ENCODE measurements at places on chromosomes 7 and 10.

GRCh38 chr10:100282907-100283306, 3.6 kb downstream of the BLOC1S2 start:
- DNase-seq = no peak

GRCh38 chr7:97020996-97021746, 3.5 kb downstream of the DLX5 start:
- peak; percentile 8 for DNase-seq

DNA sequence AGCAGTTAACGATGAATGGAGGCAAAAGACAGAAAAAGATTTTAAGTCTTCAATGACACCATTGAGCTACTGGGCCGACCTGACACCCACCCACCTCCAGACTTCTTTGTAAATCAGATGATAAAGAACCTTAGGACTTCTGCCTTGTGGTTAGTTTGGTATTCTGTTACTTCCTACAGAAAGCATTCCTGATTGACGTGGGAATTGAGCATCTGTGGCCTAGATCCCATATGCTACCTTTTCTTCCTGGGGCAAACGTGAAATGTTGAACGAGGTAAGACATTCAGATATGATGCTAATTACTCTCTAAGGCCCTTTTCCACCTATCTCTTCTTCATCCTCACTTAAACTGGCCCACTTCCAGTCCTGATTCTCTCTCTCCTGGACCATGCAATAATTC, 10.2 kb downstream of the PRLHR start:
- peak; percentile 18 for DNase-seq

- DNase-seq = no peak
These were observed 161.3 kb upstream of the LRRN3 start for GRCh38 chr7:110929480-110930249.

- DNase-seq = no peak
These were observed 4.0 kb upstream of the OAT start for GRCh38 chr10:124422742-124423141.

DNA sequence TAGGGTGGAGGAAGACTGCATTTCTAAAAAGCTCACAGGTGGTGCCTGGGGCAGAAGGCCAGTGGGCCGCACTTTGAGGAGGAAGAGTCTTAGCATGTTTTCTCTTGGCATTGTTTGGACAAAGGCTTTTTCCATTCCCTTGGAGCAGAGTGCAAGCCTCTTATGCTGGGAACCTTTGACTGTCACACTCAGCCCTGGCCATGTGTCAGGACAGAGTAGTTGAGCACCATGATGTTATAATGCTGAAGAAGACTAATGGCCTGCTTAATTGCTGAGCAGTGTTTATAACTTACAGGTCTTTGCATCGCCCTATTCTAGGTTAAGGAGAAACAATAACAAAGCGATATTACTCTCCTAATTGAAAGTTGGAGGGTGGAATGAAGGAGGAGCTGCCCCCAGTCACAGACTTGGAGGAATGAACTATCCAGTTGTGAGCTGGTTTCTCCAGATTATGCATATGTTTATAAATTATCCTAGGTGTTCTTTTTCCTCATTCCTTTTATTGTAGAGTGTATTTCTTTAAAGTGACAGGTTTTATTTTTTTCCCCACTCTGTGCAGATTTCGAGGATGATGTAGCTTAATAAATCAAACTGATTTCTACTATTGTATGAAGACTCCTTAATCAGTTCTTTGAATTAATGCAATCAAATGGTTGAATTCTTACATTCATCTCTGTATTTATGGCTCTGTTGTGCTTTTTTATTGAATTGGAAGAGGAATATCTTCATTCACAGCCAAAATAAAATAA, 767.0 kb downstream of the LRMDA start:
- no peak for DNase-seq

GRCh38 chr10:15548331-15548730, 171.4 kb downstream of the ITGA8 start:
- no peak for DNase-seq

DNA sequence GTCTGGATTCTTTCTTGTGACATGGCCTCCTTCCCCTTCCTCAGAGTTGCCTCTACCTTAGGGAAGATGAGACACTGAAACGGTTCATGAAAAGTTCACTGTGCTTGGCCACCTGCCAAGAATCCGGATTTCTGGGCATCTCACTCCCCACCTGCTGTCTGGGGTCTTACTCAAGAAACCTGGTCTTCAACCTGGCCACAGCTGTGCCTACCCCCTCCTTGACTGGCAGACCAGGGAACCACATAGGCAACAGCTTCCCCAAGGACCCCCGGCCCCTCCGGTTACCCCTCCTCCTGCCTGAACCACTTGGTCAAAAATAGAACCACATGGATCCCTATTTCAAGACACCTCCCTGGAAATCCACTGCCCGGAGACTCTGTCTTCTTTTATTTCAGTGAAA, 58.7 kb upstream of the NANOS1 start:
- peak; percentile 38 for DNase-seq

- DNase-seq = no peak
These were observed 228.4 kb downstream of the ARHGAP12 start for GRCh38 chr10:31700181-31700611.

DNA sequence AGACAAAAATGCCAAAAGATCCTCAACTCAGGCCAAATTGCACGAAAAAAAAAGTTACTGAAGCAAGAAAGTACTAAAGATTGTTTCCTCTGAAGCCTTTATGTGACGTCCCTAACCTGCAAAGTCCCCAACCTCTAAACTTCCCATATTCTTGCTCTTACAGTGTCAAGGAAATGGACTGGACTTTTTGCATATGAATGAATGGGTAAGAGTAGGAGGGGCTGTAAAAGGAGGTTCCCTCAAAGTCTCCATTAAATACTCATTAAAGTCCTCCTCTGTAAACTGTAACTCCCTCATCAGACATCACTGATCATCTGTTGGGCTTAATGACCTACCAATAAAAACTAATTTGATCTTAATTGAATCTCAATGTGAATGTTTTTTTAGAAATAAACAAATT, 164.8 kb upstream of the STEAP1 start:
- DNase-seq = no peak

DNA sequence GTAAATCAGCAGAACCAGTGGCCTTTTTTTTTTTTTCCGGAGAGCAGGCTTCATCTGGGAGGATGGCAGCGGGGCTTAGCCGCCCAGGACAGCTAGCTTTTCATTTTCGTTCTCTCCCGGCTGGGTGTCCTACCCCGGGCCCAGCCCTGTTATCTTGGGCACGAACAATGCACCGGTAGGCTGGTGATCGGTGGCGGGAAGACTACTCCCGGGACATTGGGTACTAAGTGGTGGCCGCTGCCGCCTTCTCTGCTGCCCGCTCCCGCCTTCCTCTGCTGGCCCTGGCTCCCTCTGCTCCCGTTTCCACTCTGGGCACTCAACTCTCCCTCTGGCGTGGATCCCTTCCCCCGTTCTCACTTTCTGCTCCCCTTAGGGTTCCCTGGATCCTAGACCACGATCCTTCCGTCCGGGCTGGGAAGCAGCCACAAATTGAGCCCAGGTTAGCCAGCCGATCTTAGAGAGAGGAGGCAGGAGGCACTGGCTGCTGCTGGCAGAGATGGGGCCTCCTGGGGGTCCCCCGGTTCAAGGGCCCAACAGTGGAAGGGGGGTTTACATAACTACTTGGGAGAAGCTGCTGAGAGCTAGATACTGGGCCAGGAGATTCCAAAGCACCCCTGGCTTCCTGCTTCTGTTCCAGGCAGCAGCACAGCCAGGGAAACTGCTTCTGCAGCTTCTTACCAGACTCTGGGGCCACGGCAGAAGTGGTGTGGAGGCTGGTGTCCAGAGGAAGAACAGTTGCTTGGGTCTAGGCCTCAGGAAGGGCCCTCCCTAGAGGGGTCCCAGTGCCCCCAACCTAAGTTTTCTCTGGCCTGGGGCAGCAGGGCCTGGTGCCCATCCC, 1.8 kb downstream of the TLX1 start:
- DNase-seq = no peak

DNA sequence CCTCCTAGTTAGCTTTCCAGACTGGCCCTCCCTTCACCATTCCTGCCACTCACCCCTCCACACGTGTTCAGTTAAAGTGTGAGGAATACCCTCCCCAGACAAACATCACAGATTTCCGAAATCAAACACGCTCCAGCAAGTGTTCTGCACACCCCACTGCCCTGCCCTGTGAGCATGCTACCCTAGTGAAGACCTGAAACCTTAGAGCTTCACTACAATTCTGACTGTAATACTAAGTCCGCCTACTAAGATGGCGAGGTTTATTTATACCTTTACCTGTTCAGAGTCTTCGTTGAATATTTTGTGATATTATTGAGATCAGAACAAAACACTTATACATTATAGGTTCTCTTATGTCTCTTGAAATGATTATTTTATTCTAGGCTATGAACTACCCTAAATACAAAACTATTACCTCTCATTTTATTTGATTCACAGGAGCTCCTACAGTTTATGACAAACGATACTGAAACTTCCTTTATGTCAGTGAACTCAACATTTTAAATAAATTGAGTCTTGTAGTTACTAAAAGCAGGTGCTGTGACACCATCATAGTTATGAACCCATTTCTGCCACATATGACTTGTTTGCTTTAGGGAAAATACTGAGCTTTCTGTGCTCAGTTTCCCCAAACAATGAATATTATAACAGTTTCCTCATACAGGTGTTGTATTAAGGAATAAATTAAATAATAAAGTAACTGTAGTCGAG, 8.6 kb downstream of the SCIN start:
- no peak for DNase-seq

GRCh38 chr7:83648464-83649241, at the start of gene SEMA3E:
Gene SEMA3E, minus strand, starts transcription at chr7:83649139.
- peak; percentile 40 for DNase-seq

GRCh38 chr7:20158684-20159083, 58.5 kb downstream of the MACC1 start:
- peak; percentile 66 for DNase-seq

DNA sequence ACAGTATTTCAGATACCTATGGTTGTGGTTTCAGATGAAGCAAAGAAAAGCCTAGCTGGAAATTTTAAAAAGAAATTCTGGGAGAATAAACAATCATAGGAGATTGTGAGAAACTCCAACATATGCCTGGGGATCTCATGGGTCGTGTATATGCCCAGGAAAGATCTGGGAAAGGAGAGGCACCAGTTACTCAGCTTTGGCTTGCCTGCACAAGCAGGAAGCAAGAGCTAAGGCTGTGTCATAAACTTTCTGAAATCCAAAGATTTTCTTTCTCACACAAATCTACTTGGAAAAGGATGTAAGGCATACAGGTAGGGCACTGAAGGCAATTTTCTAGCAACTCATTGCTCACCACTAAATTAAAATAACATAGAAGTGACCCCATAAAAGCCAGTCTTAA, 373.6 kb downstream of the CDC14C start:
- no peak for DNase-seq

GRCh38 chr7:64098-64915, 128.1 kb upstream of the FAM20C start:
- peak; percentile 68 for DNase-seq

DNA sequence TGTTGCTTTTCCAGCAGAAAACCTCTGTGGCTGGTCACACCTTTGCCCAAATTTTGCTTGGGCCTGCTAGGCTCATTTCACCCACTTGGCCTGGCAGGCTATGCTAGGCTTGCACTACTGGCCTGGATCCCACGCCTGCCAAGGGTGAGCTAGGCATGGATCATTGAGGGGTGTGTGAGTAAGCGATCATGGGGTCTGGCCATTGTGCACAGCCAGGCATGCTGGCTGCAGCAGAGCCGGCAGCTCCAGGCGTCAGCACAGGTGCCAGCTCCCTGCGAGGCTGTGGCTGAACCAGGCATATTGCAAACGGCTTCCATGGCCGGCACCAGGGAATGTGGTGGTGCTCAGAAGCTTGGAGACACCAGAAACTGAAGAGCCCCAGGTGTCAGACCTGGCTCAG, 19.2 kb downstream of the CFAP70 start:
- no peak for DNase-seq

DNA sequence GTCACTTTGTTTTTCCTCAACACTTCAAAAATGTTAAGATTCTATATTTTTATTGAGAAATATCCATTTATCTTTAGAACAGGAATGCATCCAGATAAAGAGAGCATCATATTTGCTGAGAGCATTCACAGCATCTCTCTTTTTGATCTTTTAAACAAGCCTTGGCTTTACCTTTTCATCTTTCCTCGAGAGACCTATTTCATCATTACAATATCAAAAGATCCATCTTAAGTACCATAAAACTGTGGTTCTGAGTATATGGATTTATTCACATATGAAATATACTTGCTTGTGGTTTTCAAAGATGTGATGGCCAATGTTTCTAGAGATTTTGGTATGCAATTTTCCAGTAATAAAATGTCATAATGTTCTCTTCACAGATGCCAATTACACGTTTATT, 1140.9 kb downstream of the GATA3 start:
- DNase-seq = no peak

DNA sequence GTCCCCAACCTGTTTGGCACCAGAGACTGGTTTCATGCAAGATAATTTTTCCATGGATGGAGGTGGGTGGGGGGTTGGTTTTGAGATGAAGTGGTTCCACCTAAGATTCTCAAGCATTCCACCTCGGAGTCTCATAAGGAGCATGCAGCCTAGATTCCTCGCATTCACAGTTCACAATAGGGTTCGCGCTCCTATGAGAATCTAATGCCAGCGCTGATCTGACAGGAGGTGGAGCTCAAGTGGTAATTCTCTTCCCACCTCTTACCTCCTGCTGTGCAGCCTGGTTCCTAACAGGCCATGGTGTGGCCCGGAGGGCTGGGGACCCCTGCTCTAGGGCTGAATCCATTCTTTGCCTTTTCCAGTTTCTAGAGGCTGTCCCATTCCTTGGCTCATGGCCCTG, 19.1 kb upstream of the CDK1 start:
- DNase-seq = no peak

DNA sequence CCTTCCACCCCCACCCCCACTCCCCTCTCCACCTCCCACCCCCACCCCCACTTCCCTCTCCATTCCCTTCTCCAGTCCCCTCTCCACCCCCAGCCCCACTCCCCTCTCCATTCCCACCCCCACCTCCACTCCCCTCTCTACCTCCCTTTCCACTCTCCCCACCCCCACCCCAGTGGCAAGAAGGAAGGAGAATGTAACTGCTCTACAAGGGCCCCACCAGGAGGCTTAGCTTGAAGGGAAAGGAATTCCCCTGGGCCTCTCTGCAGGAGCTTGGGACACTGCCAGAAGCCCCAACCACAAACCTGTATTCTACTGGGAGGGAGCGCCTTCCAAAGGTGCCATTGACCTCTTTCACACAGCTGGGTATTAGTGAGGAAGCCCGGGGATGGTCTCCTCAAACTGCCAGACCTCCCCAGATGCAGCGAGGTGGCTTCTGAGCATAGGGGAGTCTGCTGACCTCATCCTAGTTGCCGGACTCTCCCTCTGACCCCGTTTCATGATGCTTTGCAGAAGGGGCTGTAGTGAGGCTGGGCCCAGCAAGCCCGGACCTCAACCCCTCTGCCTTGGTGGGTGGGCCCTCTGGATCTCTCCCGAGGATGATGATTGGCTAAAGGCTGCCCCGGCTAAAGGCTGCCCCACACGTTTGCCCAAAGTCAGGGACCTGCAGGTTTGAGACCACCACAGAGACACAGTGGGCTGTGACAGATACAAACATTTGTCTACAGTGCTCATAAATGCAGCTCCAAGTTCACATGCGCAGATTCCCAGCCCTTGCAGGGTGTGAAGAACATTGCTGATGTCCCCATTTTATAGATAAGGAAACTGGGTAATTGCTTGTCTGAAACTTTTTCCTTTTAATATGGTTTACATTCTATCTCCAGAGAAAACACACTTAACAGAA, 2.9 kb downstream of the DEPP1 start:
- DNase-seq = peak; percentile 84

- DNase-seq = no peak
These were observed 83.2 kb downstream of the HIP1 start for GRCh38 chr7:75655536-75655935.

GRCh38 chr10:96417441-96417840, 58.6 kb upstream of the OPALIN start:
- DNase-seq = peak; percentile 40

- peak; percentile 43 for DNase-seq
These were observed 67.5 kb downstream of the STRA8 start for GRCh38 chr7:135300913-135301765.

Measured in cardiac muscle cell (in vitro differentiated cells and primary cell).